ENCODE measurements at places on chromosomes 7 and 10.
A peak's percentile ranks its signal among the peaks of the same experiment; 100 is the strongest.

DNA sequence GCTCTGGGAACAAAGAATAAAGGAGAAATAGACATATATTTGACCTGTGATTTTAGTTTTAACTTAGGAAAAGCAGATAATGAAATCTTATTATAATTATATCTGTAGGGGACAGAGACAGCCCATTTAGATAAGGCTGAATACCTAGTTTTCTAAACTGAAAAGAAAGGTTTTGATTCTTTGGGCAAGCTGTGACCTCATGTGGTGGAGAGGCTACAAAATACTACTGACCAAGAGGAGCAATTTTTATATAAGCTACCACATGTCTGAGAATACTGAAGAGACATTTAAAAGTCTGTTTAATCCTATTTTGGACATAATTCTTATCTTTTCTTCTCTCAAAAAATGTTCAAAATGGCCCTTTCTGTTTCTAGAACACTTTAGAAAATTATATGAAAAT, 271.0 kb downstream of the MTERF1 start:
- DNase-seq, result no peak

GRCh38 chr10:26647602-26648244, 49.8 kb upstream of the PDSS1 start:
- DNase-seq, result no peak

GRCh38 chr10:42875798-42876341, 93.3 kb downstream of the BMS1 start:
- DNase-seq, result no peak

DNA sequence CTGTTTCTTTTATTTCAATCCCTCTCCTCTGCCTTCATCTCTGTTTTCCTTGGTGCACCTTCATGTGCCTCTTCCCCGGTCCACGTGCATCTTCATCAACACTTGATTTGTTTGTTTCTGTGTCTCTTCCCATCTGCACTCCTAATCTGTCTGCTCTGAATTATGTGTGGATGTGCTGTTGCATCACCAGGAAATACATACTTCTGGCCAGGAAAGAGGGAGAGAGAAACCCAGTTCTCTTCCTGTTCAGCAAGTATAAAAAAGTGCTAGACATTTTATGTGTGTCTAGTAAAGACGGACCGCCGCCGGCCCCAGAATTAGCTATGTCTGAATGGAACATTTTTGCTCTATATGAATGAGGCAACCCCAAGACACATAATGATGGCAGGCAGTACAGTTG, 93.8 kb downstream of the CALD1 start:
- no peak for DNase-seq

GRCh38 chr7:28088032-28088431, 92.6 kb downstream of the JAZF1 start:
- DNase-seq, result no peak

DNA sequence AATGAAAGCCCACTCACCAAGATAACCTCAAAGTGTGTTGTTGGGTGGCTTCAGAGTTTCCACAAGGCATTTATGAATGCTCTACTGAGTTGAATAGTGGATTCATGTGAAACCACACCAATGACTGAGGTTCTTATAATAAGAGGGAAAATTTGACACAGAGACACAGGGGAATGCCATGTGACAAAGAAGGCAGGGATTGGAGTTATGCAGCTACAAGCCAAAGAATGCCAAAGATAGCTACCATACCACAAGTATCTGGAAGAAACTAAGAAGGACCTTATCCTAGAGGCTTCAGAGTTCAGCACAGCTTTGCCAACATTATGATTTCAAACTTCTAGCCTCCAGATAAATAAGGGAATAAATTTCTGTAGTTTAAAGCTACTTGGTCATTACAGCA, 68.0 kb upstream of the PCDH15 start:
- no peak for DNase-seq

GRCh38 chr10:29377333-29377961, 88.6 kb downstream of the LYZL1 start:
- no peak for DNase-seq

GRCh38 chr7:124728610-124729009, 37.0 kb downstream of the GPR37 start:
- DNase-seq, result no peak

- no peak for DNase-seq
Observed at GRCh38 chr10:49135575-49136313, 1.9 kb upstream of the FAM170B start.

DNA sequence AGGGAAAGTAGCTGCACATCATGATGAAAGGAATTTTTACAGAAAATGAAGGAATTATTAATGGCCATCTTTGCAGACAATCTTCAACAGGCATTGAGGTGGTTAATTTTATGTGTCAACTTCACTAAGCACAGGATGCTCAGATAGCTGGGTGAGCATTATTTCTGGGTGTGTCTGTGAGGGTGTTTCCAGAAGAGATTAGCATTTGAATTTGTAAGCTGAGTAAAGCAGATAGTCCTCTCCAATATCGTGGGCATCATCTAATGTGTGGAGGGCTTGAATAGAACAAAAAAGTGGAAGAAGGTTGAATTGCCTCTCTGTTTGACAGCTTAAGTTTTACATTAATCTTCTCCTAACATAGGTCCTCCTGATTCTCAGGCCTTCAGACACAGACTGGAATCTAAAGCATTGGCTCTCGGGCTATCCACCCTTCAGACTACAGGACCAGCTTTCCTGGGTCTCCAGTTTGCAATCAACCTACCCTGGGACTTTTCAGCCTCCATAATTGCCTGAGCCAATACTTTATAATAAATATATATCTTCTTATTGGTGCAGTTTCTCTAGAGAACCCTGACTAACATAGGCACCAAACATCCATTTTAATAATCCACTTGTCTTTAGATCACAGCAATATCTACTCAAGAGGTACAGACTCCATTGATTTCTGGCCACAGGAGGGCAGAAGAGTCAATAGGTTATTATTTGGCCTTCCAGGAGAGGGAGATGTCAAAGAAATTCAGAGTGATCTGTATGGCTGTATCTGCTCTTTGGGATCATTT, 10.5 kb upstream of the CRPPA start:
- DNase-seq, result no peak

DNA sequence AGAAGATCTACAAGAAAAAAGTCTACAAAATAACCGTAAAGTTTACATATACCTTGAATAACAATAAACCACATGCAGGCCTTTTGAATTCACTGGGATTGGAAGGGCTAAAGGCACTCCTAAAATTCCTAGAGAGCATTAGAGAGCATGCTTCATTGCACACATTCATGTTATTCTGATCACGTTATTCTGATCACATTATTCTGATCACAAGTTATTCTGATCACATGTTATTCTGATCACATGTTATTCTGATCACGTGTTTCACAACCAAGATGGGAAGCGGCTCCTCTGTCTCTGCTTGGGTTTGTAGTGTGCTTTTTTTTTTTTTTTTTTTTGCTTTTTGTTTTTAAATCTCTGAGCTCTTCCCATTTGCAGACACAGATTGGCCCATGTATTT, 20.5 kb downstream of the ADARB2 start:
- DNase-seq, result no peak

- DNase-seq, result no peak
Observed at GRCh38 chr10:14613588-14613920, 161.1 kb downstream of the FAM107B start.

DNA sequence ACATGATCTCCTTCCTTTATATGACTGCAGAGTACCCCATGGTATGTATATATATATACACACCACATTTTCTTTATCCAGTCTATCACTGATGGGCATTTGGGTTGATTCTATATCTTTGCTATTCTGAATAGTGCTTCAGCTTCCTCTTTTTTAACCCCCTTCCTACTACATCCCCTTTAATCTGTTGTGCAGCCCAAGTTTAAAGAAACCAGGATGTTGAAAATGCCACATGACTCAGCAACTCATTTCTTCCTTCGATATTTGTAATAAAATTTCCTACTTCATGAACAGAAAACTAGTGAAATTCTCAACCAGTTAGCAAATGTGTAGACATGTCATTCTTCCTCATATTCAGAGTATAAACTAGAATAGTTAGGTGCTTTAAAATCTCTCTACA, 1245.7 kb upstream of the SORCS1 start:
- no peak for DNase-seq

DNA sequence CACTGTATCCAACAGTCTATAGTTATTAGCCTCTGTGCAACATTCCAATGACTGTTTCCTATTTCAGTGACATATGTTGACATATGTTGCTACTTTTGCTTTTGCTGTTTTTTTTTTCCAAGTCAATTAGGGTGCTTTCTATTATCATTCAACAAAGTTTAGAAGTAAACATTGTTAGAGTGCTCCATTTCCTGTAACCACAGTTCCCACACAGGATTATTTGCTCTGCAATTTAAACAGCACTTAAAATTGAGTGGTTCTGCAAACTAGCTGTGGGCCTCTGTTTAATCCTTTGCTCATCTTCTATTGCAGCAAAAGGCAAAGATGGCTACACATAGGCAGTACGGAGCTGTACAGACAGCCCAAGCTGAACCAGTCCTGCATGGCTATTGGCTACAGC, 46.5 kb upstream of the PTN start:
- no peak for DNase-seq

- no peak for DNase-seq
Observed at GRCh38 chr7:127803626-127804025, 151.6 kb downstream of the SND1 start.

- peak; percentile 84 for DNase-seq
Observed at GRCh38 chr7:74289018-74289658, at the start of gene CLIP2. TSS of gene CLIP2 (plus strand) at chr7:74289407. CDS start at chr7:74317547, 28,140 bp downstream.

GRCh38 chr7:47669178-47669891, 87.4 kb upstream of the TNS3 start:
- no peak for DNase-seq

GRCh38 chr10:131975003-131975402, 6.7 kb downstream of the BNIP3 start:
- no peak for DNase-seq

DNA sequence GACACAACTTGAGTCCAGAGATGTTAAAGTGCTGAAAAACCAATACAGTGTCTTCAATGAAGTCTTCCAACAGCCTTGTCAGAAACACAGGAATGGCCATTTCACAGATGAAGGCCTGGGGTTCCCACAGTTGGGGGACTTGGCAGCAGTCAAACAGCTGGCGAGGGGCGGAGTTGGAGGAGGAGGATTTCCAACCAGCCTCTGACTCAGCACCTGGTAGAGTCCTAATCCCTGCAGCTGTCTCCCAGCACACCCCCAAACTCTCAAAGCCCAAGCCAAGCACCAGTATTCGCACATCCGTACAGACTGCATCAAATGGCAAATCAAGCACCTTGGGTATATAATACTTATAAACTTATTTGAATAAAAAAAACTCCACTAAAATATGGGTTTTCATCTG, 28.0 kb downstream of the CTBP2 start:
- DNase-seq, result no peak

DNA sequence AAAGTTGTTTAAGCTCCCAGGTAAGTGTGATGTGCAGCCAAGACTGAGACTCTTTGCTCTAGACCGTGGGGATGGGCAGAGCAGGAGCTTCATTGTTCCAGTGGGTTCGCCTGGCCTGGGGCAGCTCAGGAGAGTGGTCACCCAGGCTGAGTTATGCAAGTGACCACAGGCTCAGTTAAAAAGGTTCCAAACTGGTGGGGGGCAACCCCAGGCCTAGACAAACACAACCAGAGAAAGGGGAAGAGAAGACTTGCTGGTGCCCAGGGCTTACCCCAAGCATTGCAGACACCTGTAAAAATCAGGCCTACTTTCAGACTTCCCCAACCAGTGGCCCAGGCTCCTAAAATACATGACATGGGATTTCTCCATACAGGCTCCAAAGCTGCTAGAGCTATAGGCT, 21.6 kb downstream of the CREB3L2 start:
- DNase-seq, result no peak

GRCh38 chr7:1735806-1736483, 65.9 kb downstream of the ELFN1 start:
- DNase-seq, result no peak

DNA sequence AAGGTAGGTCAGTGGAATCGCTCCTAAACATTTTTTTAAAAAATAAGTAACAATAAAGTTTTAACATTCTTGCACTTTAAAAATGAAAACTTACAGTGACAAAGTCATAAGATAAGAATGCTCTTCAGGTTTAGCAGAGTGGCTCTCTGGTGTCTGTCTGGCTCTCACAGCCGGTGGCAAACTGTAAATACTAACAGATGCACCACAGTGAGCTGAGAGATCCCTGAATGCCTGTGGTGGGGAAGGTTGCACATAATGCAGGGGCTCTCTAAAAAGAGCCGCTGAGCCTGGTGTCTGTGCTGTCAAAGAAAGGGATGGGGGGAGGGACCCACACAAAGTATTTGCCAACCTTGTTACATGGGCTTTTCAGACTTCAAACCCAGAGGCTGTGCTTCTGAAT, 498.3 kb downstream of the CCSER2 start:
- DNase-seq, result no peak

DNA sequence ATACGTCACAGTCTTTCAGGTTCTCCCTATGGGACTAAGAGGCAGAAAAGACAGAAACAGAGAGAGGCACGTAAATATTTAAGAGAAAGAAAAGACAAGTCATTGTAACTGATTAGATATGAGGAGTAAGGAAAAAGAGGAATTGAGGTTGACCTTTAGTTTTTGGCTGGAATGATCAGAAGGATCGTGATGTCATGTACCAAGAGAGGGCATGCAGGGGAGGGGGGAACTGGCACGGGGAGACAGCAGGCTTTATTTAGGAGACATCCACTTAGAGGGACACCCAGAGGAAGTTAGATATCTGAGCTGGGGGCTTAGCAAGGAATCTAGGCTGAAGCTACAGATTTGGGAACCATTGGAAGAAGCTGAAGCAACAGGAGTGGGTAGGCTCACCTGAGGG, 9.2 kb upstream of the LRRC20 start:
- DNase-seq, result no peak

DNA sequence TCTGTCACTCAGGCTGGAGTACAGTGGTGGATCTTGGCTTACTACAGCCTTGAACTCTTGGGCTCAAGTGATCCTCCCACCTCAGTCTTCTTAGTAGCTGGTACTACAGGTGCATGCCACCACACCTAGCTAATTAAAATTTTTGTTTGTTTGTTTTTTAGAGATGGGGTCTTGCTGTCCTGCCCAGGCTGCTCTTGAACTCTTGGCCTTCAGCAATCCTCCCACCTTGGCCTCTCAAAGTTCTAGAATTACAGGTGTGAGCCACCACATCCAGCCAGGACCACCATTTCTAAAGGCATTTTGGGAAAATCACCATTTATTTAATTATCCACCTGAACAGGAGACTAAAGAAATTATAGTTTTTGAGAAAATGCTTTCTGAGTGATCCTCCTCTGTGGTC, 252.3 kb downstream of the PRPF18 start:
- DNase-seq, result no peak

DNA sequence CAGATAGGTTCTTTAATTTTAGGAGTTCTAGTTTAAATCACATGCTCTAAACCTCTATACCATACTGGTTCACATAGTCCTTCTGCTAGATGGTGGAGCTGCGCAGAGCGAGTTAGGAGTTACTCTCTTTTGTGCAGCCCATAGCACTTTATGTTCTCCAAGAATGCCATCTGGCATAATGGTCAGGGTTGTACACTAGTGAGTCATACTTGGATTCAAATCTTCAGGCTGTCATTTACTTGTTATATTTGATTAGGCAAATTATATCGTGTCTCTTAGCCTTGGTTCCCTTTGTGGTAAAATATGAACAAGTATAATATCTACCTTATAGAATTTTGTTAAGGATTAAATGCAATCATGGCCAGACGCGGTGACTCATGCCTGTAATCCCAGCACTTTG, 1078.3 kb downstream of the NRG3 start:
- no peak for DNase-seq
